ENCODE measurements at places on chromosomes 12 and 14.

- H3K4me3 ChIP-seq: no peak overlapping the region
- no peaks in the 10 kb centered on the region for H3K36me3 ChIP-seq
- H3K27me3 ChIP-seq: no peaks in the 10 kb centered on the region
- no peak overlapping the region for H3K27ac ChIP-seq
- no peaks in the 10 kb centered on the region for H3K4me1 ChIP-seq
- DNase-seq: no peak
These were observed 24.6 kb upstream of the KLRD1 start for GRCh38 chr12:10283027-10283426.

- no peak overlapping the region for H3K4me3 ChIP-seq
- H3K27me3 ChIP-seq: no peaks in the 10 kb centered on the region
These were observed 88.7 kb downstream of the PPP2R5E start for GRCh38 chr14:63454436-63454835.

- DNase-seq: peak; percentile 68
- no peaks in the 10 kb centered on the region for H3K36me3 ChIP-seq
- no peaks in the 10 kb centered on the region for H3K4me1 ChIP-seq
- H3K4me3 ChIP-seq: peak overlapping the region; percentile 54
- peak overlapping the region; percentile 35 for H3K27ac ChIP-seq
These were observed 37.3 kb upstream of the ATXN2 start for GRCh38 chr12:111636209-111636945.

- no peak overlapping the region for H3K27ac ChIP-seq
- H3K27me3 ChIP-seq: no peaks in the 10 kb centered on the region
- H3K4me3 ChIP-seq: no peak overlapping the region
- H3K4me1 ChIP-seq: no peaks in the 10 kb centered on the region
- H3K36me3 ChIP-seq: no peaks in the 10 kb centered on the region
These were observed 198.0 kb upstream of the DCN start for GRCh38 chr12:91380631-91381030.

- no peaks in the 10 kb centered on the region for H3K4me1 ChIP-seq
- H3K4me3 ChIP-seq: peak overlapping the region; percentile 51
- DNase-seq: no peak
- no peak overlapping the region for H3K27ac ChIP-seq
These were observed 550 bp downstream of the GNG2 start for GRCh38 chr14:51860825-51861499.

GRCh38 chr12:103301642-103302591 lies 193.9 kb downstream of the C12orf42 start:
- H3K36me3 ChIP-seq: no peaks in the 10 kb centered on the region
- DNase-seq: no peak

GRCh38 chr14:79018836-79019235 lies 848.7 kb downstream of the NRXN3 start:
- no peaks in the 10 kb centered on the region for H3K36me3 ChIP-seq
- no peak overlapping the region for H3K27ac ChIP-seq
- H3K27me3 ChIP-seq: no peaks in the 10 kb centered on the region
- H3K4me1 ChIP-seq: no peaks in the 10 kb centered on the region
- DNase-seq: no peak

DNA sequence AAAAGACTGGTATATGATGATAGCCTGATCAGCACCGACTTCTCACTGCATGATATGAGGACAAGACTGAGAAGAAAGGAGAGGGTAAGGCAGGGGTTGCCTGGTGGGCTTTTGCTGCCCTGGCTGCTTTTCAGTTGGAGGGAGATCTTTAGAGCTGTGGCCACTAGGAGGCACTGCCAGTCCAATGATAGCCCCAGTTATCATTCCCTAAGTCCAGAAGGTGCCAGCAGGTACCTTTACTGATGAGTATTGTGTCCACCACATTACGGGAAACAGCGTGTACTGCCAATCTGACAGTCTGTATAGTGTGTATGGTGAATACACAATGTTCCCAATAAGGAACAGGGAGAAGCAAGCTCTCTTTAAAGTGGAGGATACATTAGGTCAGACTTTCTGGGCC lies 55.8 kb upstream of the CCDC175 start:
- H3K4me3 ChIP-seq: no peak overlapping the region
- no peaks in the 10 kb centered on the region for H3K27me3 ChIP-seq
- peak overlapping the region; percentile 50 for H3K27ac ChIP-seq
- no peaks in the 10 kb centered on the region for H3K4me1 ChIP-seq
- no peak for DNase-seq
- H3K36me3 ChIP-seq: no peaks in the 10 kb centered on the region

DNA sequence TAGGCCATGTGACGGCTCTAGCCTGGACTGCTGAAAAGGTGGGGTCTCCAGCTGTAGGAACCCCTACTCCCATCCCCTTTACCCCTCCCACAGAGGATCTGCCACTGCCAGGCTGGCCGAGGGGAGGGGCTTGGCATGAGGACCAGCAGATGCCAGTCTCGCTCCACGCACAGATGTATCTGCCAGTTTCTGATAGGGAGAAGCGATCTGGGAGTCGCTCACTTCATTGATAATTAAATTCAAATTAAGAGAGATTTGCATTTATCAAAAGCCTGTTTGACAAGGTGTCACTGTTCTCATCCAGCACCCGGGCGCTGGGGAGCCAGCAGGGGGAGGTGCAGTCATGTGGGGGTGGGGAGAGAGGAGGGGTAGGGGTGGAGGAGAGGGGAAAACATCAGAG lies 217.6 kb upstream of the MYL2 start:
- no peaks in the 10 kb centered on the region for H3K27me3 ChIP-seq
- H3K27ac ChIP-seq: no peak overlapping the region
- H3K4me1 ChIP-seq: no peaks in the 10 kb centered on the region
- H3K4me3 ChIP-seq: no peak overlapping the region

GRCh38 chr14:89365061-89365801 lies 51.8 kb downstream of the FOXN3 start:
- no peak overlapping the region for H3K27ac ChIP-seq
- H3K4me3 ChIP-seq: no peak overlapping the region
- no peaks in the 10 kb centered on the region for H3K27me3 ChIP-seq
- H3K36me3 ChIP-seq: no peaks in the 10 kb centered on the region

- no peak overlapping the region for H3K4me3 ChIP-seq
- no peaks in the 10 kb centered on the region for H3K4me1 ChIP-seq
- no peaks in the 10 kb centered on the region for H3K27me3 ChIP-seq
- DNase-seq: no peak
These were observed 58.7 kb upstream of the CCND2 start for GRCh38 chr12:4214877-4215228.

DNA sequence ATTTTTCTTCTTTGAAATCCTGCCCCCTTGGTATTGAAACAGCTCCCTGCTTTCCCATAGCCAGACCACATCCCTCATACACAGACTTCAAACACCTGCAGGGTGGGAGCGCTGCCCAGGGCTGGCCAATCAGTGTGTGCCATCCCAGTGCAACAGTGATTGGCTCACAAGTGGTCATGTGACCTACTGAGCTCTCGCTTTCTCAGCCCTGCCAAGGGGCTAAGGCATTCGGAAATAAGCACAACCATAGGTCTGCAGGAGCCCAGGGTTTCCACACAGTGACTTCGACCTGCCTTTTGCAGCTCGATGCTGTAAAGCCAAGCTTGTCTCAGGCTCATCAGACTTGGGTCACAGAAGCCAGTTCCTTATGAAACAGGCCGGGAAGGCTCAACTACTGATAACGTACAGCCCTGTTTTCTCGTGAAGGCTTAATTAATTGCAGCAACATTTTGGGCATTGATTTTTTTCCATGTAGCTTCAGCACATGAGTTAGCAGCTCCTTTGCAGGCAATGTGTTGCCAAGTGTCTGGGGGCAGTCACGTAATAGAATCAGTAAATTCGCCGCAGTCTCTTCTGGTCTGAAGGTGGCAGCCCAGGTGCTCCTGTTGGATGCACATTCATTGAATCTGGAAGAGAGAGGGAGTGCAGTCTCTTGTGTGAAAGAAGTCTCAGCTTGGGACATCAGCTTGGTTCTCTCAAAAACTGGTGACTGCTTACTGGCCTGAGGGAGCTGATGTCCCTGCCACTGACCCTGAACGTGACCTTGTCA lies 1091.8 kb downstream of the AACS start:
- H3K4me3 ChIP-seq: no peak overlapping the region
- no peaks in the 10 kb centered on the region for H3K4me1 ChIP-seq
- no peaks in the 10 kb centered on the region for H3K36me3 ChIP-seq
- H3K27me3 ChIP-seq: no peaks in the 10 kb centered on the region
- DNase-seq: no peak

DNA sequence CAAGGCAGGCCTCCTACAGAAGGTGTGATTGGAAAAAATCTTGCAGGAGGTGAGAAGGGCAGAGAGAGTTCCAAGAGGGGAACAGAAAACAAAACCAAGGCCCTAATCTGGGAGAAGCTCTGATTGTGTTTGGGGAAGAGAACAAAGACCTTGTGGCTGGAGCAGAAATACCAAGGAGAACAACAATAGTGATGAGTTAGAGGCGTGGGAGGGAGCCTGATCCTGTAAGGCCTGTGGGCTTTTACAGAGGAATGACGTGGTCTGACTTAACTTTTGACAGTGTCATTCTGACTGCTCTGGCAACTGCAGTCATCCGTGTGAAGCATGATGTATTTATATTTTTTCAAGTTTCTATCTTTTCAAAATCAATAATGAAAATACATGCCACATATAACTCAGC lies 200.6 kb downstream of the ANO4 start:
- no peak overlapping the region for H3K4me3 ChIP-seq
- no peaks in the 10 kb centered on the region for H3K27me3 ChIP-seq
- no peaks in the 10 kb centered on the region for H3K36me3 ChIP-seq
- no peak overlapping the region for H3K27ac ChIP-seq

- no peak overlapping the region for H3K27ac ChIP-seq
- no peak for DNase-seq
- H3K27me3 ChIP-seq: no peaks in the 10 kb centered on the region
- H3K4me3 ChIP-seq: no peak overlapping the region
These were observed 186.0 kb downstream of the TMTC3 start for GRCh38 chr12:88328090-88328489.

DNA sequence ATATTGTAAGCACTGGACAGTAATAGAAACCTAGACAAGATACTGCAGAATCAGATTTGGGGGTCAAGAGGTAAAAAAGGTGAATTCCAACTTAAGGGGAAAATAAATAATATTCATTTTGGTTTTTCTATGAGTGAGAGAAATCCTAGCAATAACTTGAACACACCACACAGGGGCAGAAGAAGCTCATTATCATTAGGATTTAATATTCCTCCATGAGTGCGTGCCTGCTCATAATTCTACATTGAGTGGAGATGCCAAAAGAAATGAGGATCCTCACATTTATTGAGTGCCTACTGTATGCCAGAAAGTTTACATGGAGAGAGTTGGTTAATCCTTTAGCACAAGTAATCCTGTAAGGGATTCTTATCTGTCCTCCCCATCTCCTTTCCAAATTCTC lies 40.5 kb upstream of the C14orf132 start:
- H3K4me1 ChIP-seq: no peaks in the 10 kb centered on the region
- no peak overlapping the region for H3K27ac ChIP-seq
- no peaks in the 10 kb centered on the region for H3K36me3 ChIP-seq
- H3K27me3 ChIP-seq: peaks cover 4% of the 10 kb centered on the region
- no peak for DNase-seq
- H3K4me3 ChIP-seq: no peak overlapping the region

DNA sequence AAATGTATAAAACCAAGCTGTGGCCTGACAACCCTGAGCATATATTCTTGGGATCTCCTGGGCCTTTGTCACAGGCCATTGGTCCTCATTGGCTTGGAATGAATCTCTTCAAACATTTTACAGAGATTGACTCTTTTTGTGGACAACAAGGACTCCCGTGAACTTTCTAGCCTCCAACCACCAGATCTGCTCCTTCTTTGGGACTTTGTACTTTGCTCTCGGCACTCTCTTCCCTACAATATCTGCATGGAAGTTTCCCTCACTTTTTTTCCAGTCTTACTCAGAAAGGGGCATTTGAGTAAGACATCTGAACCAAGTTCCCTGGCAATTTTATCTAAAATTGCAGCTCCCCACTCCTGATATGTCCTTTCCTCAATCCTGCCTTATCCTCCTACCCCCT lies 158.8 kb downstream of the PHLDA1 start:
- no peaks in the 10 kb centered on the region for H3K36me3 ChIP-seq
- no peaks in the 10 kb centered on the region for H3K27me3 ChIP-seq
- H3K4me1 ChIP-seq: no peaks in the 10 kb centered on the region
- H3K27ac ChIP-seq: no peak overlapping the region
- no peak overlapping the region for H3K4me3 ChIP-seq

DNA sequence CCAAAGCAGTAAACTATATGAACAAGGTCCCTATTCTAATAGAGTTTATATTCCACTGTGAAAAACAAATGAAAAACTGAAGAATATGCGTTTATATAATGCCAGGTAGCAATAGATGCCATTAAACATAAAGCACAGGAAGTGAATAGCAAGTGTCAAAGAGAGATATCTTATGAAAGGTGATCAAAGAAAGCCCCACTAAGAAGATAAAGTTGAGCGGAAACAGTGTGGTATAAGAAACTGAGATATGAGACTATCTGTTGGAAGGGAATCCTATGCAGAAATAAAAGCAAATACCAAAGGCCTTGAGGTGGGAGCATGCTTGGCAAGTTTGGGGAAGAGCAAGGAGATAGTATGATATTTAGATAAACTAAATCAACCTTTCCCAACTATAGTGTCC lies 123.1 kb upstream of the FAR2 start:
- H3K4me3 ChIP-seq: no peak overlapping the region
- DNase-seq: no peak
- H3K36me3 ChIP-seq: no peaks in the 10 kb centered on the region
- no peak overlapping the region for H3K27ac ChIP-seq

GRCh38 chr12:101878243-101878821 lies 952 bp downstream of the DRAM1 start:
- H3K4me1 ChIP-seq: peaks cover 13% of the 10 kb centered on the region
- no peak for DNase-seq
- H3K36me3 ChIP-seq: no peaks in the 10 kb centered on the region
- peak overlapping the region; percentile 97 for H3K27ac ChIP-seq
- H3K4me3 ChIP-seq: peak overlapping the region; percentile 80
- H3K27me3 ChIP-seq: no peaks in the 10 kb centered on the region

- peaks cover 17% of the 10 kb centered on the region for H3K4me1 ChIP-seq
- no peak for DNase-seq
- H3K4me3 ChIP-seq: peak overlapping the region; percentile 74
- H3K27ac ChIP-seq: no peak overlapping the region
These were observed 904 bp upstream of the MAP4K5 start for GRCh38 chr14:50533241-50533705.

GRCh38 chr12:4089956-4090355 lies 183.6 kb upstream of the CCND2 start:
- no peak overlapping the region for H3K27ac ChIP-seq
- no peaks in the 10 kb centered on the region for H3K4me1 ChIP-seq
- no peaks in the 10 kb centered on the region for H3K36me3 ChIP-seq
- no peaks in the 10 kb centered on the region for H3K27me3 ChIP-seq
- H3K4me3 ChIP-seq: no peak overlapping the region

DNA sequence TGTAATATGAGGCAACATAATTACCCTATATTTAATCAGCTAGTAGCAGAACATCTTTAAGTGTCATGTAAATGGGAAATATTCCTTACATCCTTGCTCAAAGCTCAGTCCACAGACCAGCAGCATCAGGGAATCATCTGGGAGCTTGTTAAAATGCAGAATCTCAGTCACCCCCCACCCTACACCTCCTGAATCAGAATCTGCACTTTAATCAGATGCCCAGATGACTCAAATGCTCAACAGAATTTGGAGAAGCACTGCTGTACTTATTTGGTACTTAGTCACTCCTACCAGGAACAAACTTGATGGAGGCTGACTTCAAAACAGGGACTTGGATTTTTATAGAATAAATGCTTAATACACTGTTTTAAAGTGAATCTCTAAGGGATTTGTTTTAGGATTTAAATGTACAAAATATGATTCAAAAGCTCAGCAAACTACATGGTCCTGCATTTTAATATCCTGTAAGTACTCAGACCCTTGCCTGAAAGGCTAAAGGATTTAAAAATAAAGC lies 96.5 kb downstream of the ARMH4 start:
- H3K36me3 ChIP-seq: no peaks in the 10 kb centered on the region
- no peaks in the 10 kb centered on the region for H3K27me3 ChIP-seq
- H3K27ac ChIP-seq: no peak overlapping the region
- no peak overlapping the region for H3K4me3 ChIP-seq
- no peaks in the 10 kb centered on the region for H3K4me1 ChIP-seq
- DNase-seq: no peak
